Kidney (tissue), 22 donors: ENCODE measurements at places on chromosomes 3 and 15. TPM values are rescaled to one million over a fixed set of nuclear protein-coding genes. Genes with fewer than 3 reads are reported as not detected.

The RBP2 gene
- total RNA-seq: not detected

The ADAMTSL3 gene
- total RNA-seq: 23.4 TPM

The CCDC39 gene
- total RNA-seq: 0.60 TPM

The GPR15 gene
- not detected for total RNA-seq

The CLSTN2 gene
- 12.0 TPM for total RNA-seq

The P2RY1 gene
- total RNA-seq: 2.2 TPM

The GOLGA8Q gene
- 1.6 TPM for total RNA-seq

The MYRIP gene
- 6.6 TPM for total RNA-seq

The PPIB gene
- 484 TPM for total RNA-seq

The LCTL gene
- not detected for total RNA-seq

The KBTBD13 gene
- total RNA-seq: 0.06 TPM

The TEX9 gene
- 35.2 TPM for total RNA-seq

The RGMA gene
- 4.7 TPM for total RNA-seq

The WNT5A gene
- total RNA-seq: 9.9 TPM

The CPN2 gene
- total RNA-seq: 0.72 TPM

The PFN2 gene
- 93.2 TPM for total RNA-seq

- DNase-seq: no peak
Measured at GRCh38 chr3:140850210-140850955, 91.3 kb upstream of the SLC25A36 start.

- DNase-seq: no peak
Measured at GRCh38 chr15:97346221-97346620, 614.3 kb upstream of the ARRDC4 start.

- DNase-seq: no peak
Measured at GRCh38 chr3:143190101-143190500, 70.5 kb downstream of the CHST2 start.

DNA sequence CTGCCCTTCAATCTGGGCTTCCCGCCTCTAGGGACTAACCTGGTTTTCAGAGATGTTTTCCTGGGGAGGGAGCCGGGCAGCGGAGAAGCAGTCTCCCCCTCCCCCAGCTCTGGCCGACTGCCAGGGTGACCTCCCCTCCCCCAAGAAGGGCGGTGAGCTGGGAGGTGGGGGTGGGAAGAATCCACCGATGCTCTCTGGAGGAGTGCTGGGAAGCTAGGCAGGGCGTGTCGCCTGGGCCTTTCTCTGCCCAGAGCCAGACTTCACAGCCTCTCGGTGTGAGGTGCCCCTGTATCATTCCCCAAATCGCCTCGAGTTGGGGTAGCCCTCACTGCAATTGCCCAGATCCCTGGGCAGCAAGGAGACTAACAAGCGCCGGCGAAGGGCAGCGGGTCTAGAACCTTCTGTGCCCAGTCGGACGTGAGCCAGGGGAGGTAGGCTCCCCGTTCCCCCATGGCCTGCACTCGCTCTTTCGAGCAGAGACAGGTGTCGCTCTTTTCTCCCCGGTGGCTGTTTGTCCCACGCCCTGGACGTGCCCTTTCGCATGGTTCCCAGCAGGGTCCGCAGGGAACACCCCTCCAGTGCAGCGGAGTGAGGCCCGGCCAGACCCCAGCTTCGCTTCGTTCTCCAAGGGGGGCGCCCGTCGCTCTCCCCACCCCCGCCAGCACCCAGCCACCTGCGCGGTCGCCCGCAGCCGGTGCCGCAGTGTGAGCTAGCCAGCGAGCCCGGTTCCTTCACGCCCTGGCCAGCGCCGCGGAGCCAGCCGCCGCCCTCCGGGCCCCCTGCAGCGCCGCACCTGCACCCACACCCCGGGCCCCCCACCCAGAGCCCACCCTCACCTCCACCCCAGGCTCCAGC is 1.1 kb downstream of the RAB6B start:
- peak; percentile 68 for DNase-seq

GRCh38 chr3:171129827-171130226 is 103.3 kb upstream of the SLC2A2 start:
- DNase-seq: no peak

- DNase-seq: no peak
Measured at GRCh38 chr3:156654834-156655233, 19.6 kb upstream of the TIPARP start.

- DNase-seq: no peak
Measured at GRCh38 chr3:44661189-44661588, 12.7 kb downstream of the ZNF35 start.

DNA sequence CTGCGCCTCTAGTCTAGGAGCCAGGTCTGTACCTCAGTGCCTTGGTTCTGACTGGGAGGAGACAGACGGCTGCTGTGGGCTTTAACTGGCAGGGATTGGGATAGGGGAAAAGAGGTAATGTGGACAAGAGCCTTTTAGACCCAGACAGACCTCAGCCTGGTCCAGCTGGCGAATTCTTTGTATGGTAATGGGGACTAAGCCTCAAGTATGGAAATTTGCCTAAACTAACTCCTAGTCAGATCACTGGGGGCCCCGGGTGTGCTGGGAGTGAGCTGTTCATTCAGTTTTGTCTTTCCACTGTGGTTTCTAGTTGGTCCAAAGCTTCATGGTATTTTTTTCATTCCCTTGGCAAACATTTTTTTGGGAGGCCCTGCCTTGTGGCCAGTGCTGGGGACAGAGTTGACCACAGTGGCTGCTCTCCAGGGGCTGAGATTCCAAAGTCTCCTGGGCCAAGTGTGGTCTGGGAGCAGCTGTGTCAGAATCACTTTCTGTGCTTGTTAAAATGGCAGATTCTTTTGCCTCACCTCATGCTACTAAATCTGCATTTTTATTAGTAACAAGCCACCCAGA is 261.4 kb upstream of the C2CD4B start:
- no peak for DNase-seq

GRCh38 chr3:50146316-50146901 is 8.7 kb upstream of the SEMA3F start:
- no peak for DNase-seq

DNA sequence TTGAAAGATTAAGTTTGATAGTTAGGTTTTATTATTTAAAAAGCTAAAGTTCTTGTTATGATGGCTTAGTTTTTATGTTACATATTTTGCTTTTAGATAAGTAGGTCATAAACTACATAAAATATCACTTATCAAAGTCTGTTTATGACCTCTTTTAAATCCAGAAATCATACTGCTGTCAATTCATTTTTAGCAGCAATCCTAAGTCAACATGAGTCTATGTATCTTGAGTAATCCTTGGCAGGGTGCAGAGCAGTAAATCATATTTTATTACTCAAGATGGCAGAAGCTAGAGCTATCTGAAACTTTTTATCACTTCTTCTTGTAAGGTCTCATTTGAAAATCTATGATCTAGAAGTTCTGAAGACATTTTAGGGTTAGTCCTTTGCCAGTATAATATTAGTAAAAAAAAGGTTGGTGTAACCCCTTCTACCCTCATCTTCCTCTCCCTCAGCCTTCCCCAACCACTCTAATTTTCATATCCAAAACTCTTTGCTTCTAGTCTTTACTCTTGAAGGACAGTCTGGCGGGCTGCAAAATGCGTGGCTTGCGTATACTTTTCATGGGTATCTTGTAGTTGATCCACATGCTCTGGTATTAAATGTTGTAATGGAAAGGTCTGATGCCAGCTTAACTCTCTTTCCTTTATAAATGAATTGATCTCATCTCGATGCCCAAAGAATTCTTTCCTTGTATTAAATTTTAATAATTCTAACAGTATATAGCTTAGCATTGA is 134.0 kb upstream of the THRB start:
- DNase-seq: no peak

DNA sequence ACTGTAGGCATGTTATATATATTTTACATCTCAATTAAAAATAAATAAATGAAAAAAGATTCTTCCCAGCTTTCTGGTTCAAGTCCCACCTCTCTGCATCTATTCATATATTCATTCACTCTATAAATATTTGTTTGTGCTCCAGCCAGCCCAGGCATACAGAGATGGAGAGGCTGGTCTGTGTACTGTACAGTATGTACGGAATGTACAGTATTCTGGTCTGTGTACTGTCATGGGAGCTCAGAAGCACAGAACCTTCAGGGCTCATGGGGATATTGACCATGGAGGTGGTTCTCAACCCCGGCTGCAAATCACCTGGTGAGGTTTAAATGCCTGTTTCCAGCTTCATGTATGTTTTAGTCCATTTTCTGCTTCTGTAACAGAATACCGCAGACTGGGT is 13.8 kb downstream of the CORO2B start:
- DNase-seq: no peak

DNA sequence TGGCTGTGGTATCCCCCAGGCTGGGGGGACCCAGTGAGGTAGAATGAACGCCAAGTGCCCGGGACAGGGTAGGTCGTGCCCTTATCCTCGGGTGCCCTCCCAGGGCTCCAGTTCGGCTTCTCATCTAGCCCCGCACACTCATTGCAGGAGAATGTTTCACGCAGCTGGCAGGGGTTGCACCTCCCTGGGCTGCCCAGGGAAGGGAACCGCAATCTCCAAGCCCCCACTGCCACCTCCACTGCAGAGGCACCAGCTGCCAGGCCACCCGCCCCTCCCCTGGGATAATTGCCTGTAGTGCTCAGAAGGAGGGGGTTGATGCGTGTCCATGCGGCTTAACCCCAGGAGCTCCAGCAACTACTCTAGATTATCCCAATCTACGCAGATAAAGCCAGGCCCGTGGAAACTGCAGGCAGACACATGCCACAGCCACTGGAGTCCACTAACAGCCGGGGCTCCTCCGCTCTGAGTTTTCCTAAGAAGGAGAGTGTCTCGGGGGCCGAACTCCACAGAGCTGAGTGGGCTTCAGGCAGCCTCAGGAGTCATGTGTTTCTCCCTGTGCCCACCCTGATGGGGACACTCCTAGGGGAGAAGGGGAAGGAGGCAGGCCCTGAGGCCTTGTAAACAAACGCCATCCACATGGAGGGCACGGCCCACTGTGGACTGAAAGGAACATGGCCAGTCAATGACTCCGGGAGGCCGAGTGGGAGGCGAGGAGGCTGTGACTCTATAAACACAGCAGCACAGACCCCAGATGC is 137.2 kb upstream of the IQSEC1 start:
- DNase-seq: no peak

- no peak for DNase-seq
Measured at GRCh38 chr15:43771816-43772215, 5.0 kb downstream of the ELL3 start.

DNA sequence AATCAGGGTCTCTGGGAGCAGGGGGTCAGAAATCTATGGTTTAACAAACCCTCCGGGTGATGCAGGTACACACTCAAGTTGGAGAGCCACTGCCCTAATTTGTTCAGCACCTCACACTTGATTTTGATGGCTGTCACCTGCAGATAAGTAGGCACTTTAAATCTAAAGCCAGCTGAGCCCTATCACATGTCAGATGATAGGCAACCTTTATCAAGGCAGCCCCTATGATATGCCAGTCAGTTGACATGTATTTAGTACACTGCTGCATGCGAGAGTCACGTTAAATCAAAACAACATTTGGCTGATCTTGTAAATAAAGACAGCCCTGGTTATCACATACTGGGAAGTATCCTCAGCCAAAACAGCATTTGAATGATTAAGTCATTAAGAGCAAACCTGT is 104.4 kb upstream of the MCTP2 start:
- no peak for DNase-seq

GRCh38 chr15:65551183-65551582 is 20.9 kb downstream of the HACD3 start:
- no peak for DNase-seq

- peak; percentile 61 for DNase-seq
Measured at GRCh38 chr15:96333131-96334016, 2.9 kb downstream of the NR2F2 start.

GRCh38 chr3:139318431-139318816 is 25.4 kb upstream of the MRPS22 start:
- no peak for DNase-seq

GRCh38 chr3:5918626-5919025 is 731.1 kb downstream of the EDEM1 start:
- DNase-seq: no peak

DNA sequence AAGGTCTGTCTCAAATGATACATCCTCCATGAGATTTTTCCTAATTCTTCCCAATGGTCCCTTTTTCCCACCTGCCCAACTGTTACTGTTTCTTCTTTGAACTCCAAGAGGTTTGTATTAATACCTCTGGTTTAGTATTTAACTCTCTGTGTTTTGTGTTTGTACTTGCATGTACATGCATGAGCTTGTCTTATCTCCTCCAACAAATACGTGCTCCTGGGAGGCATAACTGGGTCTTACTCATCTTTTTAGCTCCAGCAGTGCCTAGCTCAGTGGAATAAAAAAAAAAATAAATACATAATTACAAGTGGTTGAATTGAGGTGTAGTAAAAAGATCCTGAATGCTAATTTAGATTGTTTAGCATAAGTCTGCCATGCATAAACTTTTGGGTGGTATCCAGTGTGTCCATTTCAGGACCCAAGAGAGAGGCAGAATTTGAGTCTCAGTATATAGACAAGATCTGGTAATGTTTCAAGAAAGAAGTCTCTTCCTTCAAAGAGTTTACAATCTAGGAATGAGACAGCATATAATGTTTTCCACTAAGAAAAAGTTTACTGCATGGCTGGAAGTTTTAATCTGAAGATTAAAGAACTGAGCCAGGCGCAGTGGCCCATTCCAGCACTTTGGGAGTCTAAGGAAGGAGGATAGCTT is 1.7 kb upstream of the LYSMD2 start:
- no peak for DNase-seq

- no peak for DNase-seq
Measured at GRCh38 chr3:172625404-172625803, 85.5 kb downstream of the NCEH1 start.

- no peak for DNase-seq
Measured at GRCh38 chr15:93562395-93563123, 473.5 kb upstream of the RGMA start.
